Right atrium auricular region (tissue), 2 donors: ENCODE measurements at places on chromosomes 5 and 9.

- no peaks in the 10 kb centered on the region for H3K36me3 ChIP-seq
- H3K4me1 ChIP-seq = no peaks in the 10 kb centered on the region
- no peak overlapping the region for H3K27ac ChIP-seq
- no peak overlapping the region for H3K4me3 ChIP-seq
- no peak for DNase-seq
Measured at GRCh38 chr5:39670391-39670790, 245.6 kb upstream of the DAB2 start.

DNA sequence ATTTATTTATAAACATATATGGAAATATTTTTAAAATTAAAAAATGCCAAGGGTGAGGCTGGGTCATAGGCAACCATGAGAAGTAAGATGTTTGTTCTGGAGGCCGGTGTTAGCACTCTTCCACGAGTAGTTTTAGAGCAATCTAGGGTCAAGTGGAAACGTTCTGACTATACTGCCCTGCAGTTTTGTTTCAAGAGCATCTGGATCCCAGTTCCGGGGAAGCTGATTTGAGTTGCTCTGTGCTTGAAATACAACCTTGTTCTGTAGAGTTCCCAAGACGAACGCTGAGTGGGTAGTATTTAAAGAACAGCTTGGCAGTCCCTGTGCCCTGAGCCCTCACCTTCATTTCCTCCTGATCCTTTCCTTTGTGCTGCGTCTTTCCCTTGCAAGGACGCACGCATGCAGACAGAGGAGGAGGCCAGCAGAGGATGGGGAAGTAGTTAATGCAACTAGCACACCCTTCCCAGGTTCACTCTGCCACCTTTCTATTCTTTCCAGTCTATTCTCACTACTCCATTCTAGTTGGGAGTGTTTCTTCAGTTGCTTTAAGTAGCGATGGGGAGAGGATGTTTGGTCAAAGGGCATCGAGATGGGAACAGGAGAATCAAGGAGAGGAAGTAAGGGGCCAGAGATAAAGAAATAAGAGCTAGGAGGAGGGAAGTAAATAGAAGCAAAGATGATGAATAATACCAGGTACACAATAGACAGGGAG, 68.3 kb upstream of the ZSWIM6 start:
- H3K27ac ChIP-seq = no peak overlapping the region
- H3K36me3 ChIP-seq = no peaks in the 10 kb centered on the region
- H3K4me1 ChIP-seq = no peaks in the 10 kb centered on the region
- no peak overlapping the region for H3K4me3 ChIP-seq
- no peak for DNase-seq

DNA sequence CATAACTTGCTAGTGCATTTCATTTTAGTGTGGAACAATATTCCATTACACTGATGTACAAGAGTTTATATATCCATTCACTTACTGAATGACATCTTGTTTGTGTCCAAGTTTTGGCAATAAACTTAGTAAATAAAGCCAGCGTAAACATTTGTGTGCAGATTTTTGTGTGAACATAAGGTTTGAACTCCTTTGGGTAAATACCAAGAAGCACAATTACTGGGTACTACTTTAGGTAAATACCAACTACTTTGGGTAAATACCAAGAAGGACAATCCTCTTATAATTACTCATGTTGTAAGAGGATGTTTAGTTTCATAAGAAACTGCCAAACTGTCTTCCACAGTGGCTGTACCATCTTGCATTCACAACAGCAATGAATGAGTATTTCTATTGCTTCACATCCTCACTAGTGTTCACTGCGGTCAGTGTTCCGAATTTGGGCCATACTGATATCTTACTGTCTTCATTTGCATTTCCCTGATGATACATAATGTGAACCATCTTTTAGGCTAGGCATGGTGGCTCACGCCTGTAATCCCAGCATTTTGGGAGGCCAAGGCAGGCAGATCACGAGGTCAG, 2.3 kb upstream of the SYK start:
- no peaks in the 10 kb centered on the region for H3K4me1 ChIP-seq
- no peaks in the 10 kb centered on the region for H3K36me3 ChIP-seq
- H3K27ac ChIP-seq = no peak overlapping the region
- H3K4me3 ChIP-seq = no peak overlapping the region
- DNase-seq = no peak

GRCh38 chr5:68330574-68330973, 115.0 kb downstream of the PIK3R1 start:
- H3K4me3 ChIP-seq = no peak overlapping the region
- no peaks in the 10 kb centered on the region for H3K36me3 ChIP-seq
- DNase-seq = no peak
- H3K27me3 ChIP-seq = no peaks in the 10 kb centered on the region

DNA sequence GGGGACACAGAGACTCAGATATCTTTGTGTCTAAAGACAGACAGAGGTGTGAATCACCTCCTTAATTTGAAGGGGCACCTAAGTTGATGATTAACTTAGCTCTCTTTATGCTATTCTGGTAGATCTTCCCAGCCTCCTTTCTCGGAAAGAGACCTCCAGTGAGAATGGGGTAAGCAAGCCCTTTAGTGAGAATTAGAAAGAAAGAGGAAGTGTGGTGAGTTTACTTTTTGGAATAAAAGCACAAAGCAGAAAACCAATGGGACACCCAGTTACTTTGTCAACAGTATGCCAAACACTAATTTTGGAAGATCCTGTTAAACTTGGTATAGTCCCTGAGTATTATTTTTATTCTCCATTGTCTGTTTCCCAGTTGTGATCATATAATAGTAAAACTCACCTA, 302.8 kb upstream of the RASA1 start:
- H3K4me1 ChIP-seq = no peaks in the 10 kb centered on the region
- no peak for DNase-seq
- H3K36me3 ChIP-seq = no peaks in the 10 kb centered on the region

DNA sequence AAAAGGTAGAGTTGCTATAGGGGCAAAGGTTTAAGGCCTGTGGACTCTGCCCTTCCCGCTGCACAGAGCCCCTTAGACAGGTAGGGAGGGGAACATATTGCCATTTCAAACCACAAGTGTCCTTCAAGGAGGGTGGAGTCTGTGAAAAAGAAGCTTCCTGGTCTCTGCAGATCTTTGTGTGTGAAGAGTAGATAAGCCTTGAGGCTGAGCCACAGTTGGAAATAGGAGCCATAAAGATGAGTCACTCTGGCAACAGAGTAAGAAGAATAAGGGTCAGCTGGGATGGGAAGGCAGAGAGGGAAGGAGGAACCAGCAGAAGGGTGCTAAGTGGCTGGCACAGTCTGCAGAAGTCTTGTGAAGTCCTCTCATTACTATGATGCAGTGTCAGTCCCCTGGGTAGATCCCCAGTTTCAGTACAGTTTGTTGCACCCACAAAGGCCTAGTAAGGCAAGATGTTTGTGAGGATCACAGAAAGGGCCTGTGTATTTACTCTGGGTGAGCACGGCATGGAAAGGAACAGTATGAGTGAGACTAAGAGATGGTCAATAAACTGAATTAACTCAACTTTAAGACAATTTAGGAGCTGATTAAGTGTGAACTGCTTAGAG, 18.1 kb downstream of the GRXCR2 start:
- no peaks in the 10 kb centered on the region for H3K4me1 ChIP-seq
- H3K27me3 ChIP-seq = no peaks in the 10 kb centered on the region
- H3K27ac ChIP-seq = no peak overlapping the region
- no peak overlapping the region for H3K4me3 ChIP-seq
- H3K36me3 ChIP-seq = no peaks in the 10 kb centered on the region

GRCh38 chr9:98851730-98852459, 44.4 kb downstream of the GALNT12 start:
- H3K27ac ChIP-seq = no peak overlapping the region
- H3K27me3 ChIP-seq = no peaks in the 10 kb centered on the region
- no peak for DNase-seq
- H3K36me3 ChIP-seq = no peaks in the 10 kb centered on the region
- peaks cover 5% of the 10 kb centered on the region for H3K4me1 ChIP-seq
- H3K4me3 ChIP-seq = no peak overlapping the region

DNA sequence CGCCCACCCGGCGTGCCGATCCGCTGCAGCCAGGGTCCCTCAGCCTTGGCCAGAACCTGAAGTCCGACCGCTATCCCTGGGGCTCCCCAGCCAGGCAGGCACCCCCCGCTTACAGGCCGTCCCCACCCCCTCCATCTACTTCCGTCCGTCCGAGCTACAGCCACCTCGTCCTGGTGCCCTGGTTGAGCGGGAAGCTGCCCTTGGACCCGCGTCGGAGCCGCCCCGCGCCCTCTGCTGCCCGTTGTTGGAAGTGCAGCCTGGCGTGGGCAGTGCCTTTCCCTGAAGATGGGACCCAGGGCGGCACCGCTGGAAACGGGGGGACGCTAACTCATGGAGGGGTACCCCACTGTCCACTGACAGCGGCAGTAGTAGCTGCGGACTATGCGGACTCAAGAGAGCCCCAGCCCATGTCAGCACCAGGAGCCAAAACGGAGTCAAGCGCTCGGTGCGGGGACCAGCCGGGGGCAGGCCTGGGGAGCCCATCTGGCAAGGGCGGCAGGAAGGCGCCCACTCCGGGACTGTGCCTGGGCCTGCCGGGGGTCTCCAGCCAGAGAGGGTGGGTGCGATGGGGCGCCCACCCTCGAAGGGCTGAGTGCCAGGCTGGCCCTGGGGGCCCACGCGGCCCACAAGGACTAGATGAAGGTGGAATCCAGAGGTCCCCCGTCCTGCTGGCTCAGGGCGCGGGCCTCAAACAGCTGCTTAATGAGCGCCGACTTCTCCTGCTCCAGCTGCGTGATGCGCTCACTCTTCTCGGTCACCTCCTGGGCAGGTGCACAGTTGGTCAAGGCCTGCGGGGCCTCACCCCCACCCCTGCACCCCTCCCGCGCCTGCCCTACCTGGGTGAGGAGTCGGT, 6.1 kb downstream of the SAPCD2 start:
- H3K27me3 ChIP-seq = peaks cover 3% of the 10 kb centered on the region
- peaks cover 9% of the 10 kb centered on the region for H3K4me1 ChIP-seq
- H3K27ac ChIP-seq = no peak overlapping the region

- no peaks in the 10 kb centered on the region for H3K36me3 ChIP-seq
- no peaks in the 10 kb centered on the region for H3K27me3 ChIP-seq
- no peak for DNase-seq
- H3K27ac ChIP-seq = no peak overlapping the region
- H3K4me1 ChIP-seq = no peaks in the 10 kb centered on the region
Measured at GRCh38 chr5:145968970-145969713, 32.8 kb downstream of the SH3RF2 start.

- no peaks in the 10 kb centered on the region for H3K27me3 ChIP-seq
- H3K36me3 ChIP-seq = no peaks in the 10 kb centered on the region
- no peaks in the 10 kb centered on the region for H3K4me1 ChIP-seq
- DNase-seq = no peak
Measured at GRCh38 chr5:136309932-136310598, 55.3 kb downstream of the TRPC7 start.

DNA sequence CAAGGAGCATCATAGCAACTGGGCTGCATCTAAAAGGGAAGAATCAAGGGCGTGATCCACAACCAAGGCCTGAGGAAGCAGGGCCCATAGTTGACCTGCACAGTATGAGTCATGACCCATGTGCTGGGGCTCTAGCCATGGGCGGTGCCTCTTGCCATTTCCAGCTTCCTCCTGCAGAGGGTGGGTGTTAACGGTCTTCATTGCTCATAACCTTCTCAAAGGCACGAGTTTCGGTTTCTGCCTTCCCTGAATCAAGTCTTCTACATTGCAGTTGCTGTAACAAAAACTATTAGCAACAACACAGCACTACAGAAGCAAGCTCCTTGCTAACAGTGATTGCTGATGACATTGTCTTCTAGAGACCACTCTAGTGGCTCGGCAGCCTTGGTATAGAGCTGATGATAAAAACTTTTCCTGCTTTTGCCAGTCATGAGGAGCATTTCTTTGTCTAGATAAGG, 66.9 kb downstream of the CTSL start:
- DNase-seq = peak; percentile 80
- no peaks in the 10 kb centered on the region for H3K4me1 ChIP-seq
- no peaks in the 10 kb centered on the region for H3K27me3 ChIP-seq
- no peaks in the 10 kb centered on the region for H3K36me3 ChIP-seq
